Stimulated activated CD4-positive, alpha-beta T cell treated with anti-CD3 and anti-CD28 coated beads, Interleukin-12 subunit alpha, Interleukin-12 subunit beta, amount 100 ng/mL, for 48 hours (primary cell): ENCODE measurements at places on chromosomes 12 and 14.

DNA sequence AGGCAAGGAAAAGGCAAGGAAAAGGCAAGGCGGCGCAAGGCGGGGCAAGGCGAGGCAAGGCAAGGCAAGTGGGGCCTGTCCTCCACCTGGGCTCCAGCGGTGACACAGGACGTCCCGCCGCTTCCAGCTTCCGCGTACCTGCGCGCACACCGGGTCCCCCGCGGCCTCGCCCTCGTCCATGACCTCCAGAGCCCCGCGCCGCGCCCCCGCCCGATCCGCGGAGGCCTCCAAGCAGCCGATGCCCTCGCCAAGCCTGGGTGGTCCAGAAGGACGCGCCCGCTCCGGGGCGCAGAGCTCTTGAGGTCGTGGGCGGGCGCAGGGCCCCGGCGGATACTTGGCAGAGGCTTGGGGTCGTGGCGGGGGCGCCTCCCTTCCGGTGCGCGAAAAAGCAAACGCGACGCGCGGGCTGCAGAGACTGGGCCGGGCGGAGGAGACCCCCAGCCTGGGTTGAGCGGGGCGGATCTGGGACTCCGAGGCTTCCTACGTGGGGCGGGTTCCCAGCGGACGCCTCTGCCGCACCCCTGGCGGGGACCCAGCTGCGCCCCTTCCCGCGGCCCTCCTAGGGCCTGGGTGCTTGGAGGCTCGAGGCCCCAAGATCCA is 60.8 kb upstream of the EIF5 start:
- no peak for DNase-seq

DNA sequence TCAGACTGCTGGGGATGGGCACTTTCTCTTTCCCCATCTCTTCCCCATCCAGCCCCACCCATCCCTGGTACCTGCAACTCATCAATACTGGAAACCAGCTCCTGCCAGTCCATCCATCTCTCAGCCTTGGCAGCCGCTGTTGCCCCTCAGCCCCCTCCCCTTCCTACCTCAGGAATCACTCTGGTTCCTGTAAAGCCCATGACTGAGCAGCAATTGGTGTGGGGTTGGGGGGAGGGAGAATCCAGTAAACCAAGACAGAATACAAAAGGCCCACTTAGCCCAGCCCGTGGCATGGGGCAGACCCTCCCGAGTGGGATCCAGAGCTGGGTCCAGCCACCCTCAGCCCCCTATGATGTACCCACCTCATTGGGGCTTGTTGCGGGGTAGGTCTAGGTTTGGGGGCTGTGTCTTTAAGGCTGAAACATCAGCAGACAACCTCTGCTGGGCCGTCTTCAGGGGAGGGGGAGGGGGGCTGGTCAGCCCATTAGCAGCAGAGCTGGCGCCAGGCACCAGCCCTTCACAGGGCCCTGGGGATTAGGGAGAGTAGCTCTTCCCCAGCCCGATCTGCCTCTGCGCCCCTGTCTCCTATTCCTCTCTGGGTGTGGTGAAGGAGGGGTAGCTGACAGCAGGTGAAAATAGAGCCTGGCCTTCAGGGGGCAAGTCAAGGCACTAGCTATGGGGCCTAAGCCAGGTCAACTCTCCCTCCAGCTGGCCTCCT is 702 bp upstream of the PRPH start:
- no peak for DNase-seq

DNA sequence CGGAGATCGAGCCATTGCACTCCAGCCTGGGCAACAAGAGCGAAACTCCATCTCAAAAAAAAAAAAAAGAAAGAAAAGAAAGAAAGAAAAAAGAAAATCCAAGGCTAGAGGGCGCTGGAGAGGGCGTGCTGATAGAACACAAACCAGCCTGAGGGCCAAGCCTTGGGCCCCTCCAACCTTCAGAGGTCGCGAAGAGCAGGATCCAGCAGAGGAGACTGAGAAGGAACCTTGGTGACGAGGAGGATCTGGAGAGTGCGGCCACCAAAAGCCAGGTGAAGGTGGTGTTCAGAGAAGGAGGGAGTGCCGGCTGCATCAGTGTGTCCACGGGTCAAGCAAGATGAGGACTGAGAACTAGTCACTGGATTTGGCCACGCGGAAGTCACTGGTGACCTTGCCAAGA is 4.1 kb upstream of the DYNC1H1 start:
- DNase-seq, result peak; percentile 46

DNA sequence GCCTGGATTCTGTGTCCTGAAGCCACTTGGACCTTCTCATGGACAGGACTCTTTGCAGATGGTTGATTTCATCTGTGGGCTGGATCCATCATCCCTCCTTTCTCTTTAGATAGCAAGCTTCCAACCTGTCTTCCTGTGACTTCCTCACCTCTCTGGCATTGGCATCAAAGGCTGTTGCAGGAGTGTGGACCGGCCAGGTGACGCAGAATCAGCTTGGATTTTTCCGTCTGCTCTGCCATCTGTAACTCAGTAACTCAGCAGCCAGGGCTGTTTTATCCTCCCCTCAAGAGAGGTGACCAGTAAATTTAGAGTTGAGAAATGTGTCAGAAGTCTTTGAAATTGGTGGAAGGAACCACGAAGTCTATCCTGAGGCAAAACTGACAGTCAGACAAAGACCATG is 701.7 kb upstream of the TMEM132C start:
- no peak for DNase-seq

- DNase-seq, result no peak
These were observed 84.3 kb upstream of the FOXN3 start for GRCh38 chr14:89501381-89501780.

DNA sequence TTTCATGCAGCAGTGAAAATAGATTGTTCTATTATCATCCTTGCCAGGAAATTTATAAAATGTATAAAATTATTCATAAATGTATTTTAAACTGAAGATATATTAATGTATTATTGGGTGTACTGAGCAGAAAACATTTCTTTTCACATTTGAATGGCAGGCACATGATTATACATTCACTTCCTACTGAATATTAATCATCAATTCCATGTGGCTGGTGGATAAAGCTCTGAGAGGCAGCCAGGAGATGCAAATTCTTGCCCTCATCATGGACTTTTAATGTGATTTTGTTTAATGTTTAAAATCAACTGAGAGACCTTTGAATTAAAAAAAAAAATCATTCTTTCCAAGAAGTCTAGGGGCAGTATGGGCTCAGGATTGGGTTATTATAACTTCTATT is 40.8 kb downstream of the ANO6 start:
- DNase-seq, result no peak

DNA sequence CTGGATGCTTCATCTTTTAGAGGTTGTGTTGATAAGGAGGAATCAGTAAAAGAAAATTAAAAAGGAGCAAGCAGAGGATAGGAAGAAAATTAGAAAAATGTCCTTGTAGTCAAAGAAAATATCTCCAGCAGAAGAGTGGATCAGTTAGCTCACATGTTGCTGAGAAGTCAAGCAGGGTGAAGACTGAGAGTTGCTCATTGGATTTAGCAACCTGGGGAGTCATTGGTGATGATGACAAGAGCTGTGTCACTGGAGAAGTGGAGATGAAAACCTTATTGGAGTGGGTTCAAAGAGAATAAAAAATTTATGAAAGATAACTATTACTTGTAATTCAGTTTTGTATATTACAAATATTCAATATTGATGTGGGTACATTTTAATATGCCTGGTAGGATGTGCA is 9.8 kb downstream of the FRMD6 start:
- DNase-seq, result no peak

- DNase-seq, result no peak
These were observed 105.3 kb upstream of the RTL1 start for GRCh38 chr14:101008631-101009336.

GRCh38 chr14:105148604-105149145 is 19.9 kb downstream of the JAG2 start:
- DNase-seq, result no peak

DNA sequence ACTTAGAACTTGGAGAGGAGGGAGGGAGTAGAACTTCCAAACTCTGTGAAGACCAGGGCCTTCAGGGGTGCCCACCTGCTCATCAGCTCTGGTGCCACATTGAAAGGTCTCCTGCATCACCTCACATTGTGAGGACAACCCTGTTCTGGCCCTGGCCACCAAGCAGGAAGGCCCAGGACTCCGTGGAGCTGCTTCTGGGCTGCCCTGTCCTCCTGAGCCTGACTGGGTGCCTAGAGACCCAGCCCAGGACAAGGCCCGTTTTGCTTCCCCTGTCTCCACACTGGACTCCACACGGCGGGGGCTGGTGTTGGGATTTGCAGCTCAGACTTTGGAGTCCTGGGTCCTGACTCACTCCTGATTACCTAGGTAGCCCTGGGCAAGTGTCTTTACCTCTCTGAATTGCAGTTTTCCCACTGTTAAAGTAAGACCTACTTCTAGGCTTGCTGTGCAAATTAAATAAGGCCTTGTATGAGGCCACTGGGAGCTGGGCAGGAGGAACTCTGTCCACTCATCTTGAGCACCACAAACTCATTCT is 12.5 kb upstream of the KRT82 start:
- no peak for DNase-seq

DNA sequence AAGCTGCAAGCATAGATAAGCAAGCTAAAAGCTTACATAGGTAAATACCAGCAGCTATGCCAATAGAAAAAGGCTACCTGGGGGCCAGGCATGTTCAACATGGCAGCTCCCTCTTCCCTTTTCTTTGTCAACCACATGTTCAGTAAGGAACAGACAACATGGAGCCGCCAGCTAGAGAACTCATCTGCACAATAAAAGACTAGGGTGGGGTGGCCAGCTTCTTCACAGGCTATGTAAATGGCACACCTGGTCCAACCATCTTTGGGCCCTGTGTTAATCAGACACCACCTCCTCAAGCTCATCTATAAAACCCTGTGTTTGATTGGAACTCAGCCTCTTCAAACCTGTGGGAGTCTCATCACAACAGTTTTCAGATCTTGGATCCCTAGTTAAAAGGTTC is 129.7 kb upstream of the TMPO start:
- DNase-seq, result no peak

- DNase-seq, result peak; percentile 41
These were observed 39.2 kb upstream of the PLXNC1 start for GRCh38 chr12:94109160-94109559.

DNA sequence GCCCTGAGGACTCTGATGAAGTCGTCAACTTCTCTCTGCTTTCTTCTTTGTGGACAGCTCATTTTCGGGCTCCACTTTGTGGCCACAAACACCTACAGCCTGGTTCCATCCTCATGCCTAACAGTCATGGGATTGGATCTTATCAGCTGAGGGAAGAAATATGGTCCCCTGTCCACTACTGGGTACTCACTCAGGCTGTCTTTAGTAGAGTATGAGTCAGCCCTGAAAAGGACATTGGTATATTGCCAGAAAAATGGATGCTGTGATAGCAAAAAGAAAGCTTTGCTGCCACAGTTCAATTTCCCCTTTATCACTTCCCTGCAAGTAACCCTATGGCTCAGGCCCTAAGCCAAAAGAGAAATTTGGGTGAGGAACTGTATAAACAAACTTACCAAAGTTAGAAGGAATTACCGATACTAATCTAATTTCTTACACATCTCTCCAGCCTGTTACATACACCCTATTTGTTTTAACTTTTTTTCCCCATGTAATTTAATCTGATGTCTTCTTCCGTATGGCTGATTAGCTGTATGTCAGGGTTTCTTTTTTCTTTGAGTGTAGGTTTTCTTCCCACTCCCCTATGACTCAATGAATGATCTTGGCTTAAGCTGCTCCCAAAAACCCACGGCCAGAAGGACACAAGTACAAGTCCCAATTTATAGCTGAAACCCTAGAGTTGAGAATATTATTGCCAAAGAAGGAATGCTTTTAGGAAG is 29.1 kb downstream of the MTHFD1 start:
- DNase-seq, result no peak

DNA sequence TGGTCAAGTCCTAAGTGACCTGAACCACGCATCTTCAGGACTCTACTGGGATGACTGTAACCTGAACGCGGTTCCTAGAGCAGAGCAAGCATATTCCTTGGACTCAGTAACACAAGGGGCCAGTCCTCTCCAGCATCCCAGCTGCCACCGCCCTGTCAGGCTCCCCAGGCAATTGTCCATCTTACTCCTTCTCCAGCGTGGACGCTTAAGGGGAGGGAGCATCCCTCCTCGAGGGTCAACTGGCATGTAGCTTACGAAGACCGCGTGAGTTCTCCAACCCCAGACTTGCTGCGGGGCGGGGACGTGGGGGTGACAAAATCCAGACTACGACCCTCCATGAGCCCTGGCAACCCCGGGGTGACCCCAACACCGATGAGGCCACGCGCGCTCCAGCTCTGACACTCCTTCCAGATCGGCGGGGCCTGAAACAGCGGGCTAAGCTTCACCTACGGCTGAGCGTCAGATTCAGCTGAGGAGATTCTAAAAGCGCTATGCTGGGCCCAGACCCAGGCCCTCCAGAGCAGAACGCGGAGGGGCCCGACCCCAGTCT is 846 bp upstream of the MTHFD1 start:
- DNase-seq, result peak; percentile 15

DNA sequence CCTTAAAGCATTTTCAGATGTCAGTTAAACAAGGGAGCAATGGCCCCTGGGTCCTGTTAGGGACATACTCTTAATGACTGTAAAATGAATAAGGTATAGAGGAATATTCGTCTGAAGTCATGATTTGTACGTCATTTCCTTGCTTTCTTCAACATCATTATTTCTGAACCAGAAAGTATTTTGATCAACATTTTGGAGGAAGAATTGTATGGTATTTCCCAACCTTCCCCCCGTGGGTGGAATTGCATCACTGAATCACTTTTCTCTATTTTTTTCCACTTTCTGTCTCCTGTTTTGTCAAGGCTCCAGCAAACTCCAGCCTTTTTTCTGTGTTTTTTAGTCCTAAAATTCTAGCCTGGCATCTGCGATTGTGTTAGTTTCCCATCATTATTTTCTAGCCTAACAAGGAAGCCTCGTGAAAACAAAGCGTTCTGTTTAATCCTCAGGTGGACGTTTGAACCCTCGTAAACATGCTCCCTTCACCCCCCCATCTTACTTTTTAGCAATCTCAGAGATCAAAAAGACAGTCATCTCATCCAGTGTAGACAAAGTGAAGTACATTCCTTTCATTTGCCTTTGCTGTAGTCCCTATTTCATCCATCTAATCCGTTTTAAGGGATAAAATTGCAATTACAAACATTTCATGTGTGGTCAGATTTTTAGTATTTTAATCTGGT is 62.3 kb downstream of the ETV6 start:
- DNase-seq, result no peak

DNA sequence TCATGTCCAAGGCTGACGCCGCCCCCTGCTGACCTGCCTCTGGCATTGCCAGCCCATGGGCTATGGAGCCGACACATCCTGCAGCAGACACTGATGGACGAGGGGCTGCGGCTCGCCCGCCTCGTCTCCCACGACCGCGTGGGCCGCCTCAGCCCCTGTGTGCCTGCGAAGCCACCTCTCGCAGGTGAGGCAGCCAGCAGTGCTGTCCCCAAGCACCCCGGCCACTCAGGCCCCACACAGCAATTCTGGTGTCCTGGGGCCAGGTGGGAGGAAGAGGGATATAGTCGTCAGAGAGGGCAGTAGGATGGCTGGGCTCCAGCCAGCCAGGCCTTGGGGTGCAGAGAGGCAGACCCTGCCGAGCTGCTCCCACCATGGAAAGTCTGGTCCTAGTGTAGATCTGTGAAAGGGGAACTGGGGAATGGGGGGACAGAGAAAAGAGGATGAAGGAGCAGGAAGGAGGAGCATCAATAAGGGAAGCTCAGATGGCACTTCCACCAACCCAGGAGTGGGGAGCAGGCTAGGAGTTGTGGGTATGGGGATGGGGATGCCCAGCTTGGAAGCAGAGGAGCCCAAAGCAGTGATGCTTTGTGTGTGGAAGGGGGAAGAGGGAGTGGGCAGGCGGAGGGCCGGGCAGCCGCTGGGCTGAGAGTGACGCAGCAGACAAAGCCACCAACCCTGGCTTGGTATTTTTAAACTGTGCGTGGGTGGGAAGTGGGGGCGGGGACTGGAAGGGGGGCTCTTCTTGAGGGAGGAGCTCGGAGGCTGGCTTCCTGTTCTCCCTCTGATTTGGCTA is 4.7 kb downstream of the NAB2 start:
- peak; percentile 70 for DNase-seq
